A172 (cell line): ENCODE measurements at places on chromosomes 3 and 15.
A peak's percentile ranks its signal among the peaks of the same experiment; 100 is the strongest.

DNA sequence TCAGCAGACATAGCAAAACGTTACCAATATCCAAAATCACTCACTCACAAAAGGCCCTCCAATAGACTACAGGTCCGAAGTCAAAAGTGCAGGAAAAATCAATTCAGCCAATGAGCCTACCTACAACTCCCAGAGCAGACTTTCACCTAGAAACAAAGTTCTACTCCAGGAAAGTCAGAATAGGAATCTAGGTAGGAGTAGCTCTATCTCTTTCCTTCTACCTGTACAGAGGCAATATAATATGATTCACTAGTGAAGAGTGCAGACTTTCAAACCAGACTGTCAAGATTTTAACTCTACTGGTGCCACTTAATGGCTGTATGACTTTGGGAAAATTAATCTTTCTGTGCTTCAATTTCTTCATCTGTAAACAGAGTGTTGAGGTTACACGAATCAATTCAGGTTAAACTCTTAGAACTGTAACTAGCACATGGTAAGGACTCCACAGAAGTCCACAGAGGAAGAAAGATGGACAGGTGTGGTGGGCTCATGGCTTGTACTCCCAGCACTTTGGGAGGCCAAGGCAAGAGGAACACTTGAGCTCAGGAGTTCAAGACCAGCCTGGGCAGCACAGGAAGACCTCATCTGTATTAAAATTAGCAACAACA, 9.4 kb downstream of the DCUN1D1 start:
- no peak for DNase-seq

DNA sequence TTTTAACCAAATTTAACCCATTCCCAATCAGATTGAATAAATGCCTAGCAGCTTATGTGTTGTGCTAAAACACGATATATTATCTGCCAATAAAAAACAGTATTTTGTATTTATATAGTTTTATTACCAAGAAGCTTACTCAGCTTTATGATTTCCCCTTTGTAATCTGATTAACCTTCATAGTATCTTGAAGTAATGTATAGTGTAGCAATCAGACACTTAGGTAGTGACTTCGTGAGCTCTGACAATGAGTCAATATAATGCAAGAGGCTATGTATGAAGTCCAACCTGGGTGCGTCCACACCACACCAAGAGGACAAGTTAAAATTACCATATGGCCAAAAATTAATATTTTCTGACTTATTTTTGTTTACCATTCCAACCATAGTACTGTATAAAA, 2.1 kb upstream of the CNBP start:
- DNase-seq: no peak

- no peak for DNase-seq
These were observed 50.9 kb downstream of the TCF12 start for GRCh38 chr15:56969265-56969895.

DNA sequence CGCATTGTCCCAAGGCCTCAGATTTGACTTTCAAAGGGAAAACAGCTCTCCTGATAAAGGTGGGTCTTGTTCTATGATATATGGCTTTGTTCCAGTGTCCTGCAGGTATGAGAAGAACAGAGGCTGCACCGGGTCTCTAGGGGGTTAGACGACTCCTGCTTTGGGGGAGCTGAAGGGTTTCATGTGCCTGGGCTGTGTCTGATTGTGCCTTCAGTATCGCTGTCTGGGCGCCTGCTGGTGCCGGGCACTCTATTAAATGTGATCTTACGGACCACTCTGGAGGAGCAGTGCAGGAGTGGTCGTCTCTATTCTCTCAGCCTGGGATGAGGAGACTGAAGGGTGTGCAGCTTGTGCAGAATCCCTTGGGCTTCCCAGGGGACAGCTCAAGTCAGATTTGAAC, 16.0 kb downstream of the PAQR5 start:
- no peak for DNase-seq

DNA sequence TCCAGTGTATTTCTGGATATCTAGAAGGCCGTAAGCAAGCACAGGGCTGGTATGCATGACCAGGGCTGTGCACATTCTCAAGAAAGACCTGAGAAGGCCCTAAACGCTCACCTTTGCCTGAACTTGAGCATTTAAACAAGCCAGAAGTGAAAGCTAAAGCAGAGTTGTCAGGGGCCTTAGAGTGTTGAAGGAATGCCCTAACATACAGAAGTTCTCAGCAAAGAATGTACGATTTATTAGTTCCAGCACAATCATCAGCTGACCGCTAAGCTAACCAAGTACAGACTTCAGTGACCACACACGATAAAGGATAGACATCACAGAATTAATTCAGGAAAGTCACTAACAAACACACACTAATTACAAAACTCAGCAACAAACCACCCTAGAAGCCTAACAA, 8.7 kb downstream of the HLTF start:
- no peak for DNase-seq

DNA sequence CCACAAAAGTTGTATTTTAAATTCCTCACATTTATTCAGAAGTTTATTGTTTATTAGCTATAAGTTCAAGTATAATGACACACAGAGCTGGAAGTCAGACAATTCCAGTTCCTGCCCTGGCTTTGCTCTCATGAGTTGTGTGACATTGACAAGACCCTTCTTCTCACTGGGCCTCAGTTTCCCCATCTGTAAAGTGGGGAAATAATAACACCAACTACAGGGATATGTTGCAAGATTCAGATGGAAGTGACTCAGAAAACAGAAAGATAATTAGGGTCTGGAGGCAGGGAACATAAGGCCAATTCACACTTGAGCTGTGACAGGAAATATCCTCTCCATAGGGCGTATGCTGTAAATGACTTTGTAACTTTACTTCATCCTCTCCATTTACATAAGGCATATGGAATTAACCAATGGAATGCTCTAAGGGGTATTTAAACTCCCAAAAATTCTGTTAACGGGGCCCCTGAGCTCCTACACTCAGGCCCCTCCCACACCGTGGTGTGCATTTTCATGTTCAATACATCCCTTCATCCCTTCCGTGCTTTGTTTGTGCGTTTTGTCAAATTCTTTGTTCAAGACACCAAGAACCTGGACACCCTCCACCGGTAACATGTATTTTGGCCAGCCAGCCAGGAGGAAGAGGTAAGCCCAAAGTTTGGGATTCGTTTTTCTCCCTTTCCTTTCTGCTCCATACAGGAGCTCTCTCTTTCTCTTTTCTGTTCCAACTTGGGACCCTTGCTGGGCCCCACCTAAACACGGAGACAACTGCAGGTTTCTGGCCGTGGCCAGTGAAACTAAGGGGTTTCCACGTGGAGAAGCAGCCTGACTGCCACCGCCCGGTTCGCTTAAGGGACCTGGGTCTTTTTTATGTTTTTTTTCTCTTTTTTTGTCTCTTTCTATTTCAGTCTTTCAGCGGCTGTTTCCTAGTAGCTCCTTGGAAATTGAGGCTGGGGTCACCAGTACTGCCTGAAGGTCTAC, 16.9 kb downstream of the CYP11A1 start:
- DNase-seq: no peak

DNA sequence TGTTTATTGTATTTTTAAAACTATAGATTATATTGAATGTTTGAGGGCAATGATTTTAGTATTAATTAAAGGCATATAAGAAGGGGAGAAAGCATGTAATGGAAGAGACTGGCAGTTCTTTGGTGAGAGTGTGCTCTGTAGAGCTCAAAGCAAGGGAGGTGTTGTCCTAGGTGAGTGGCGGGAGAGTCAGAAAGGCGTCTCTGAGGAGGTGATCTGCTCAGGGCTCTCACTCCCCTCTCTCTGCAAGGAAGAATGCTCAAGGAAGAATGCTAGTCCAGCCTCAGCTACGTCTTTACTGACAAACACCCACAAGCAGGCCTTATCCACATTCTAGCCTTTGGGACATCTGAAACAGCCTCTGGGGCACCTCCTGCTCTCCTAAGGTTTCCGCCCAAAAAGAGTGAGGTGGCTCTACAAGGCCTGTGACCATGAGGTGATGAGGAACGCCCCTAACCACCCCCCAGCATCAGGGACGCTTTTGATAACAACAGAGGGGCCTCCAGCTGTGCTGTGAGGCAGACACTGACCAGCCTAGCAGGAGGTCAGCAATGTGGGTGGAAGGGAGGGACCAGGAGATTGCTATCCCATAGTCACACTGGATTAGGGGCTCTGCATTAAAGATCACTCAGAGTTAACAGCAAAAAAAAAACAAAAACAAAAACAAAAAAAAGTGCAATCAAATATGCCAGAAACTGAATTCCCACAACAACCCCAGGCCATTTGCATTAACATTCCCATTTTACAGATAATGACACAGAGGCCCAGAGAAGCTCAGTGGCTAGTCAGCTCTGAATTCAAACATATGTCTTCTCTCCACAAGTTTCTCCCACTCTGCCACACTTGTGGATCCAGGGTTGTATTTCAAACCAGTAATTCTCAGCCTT, 202.2 kb upstream of the CTNNB1 start:
- no peak for DNase-seq

DNA sequence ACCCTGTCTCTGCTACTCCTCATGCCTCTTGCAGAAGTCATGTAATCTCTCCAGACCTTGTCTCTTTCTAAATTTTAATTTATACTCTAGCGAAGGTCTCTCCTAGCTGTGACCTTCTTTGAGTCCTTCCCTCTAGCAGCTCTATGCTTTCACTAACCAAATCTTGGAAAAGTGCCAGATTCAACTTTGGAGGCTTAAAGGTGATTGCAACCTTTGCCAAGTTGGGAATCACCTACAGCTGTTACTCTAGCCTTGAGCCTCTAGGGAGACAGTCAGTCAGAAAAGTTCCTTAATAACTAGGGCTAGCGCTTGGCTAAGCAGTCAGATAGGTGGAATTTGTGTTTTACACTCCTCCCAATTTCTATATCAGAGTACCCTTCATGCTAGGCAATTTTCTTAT, 46.1 kb upstream of the ABI3BP start:
- DNase-seq: no peak

DNA sequence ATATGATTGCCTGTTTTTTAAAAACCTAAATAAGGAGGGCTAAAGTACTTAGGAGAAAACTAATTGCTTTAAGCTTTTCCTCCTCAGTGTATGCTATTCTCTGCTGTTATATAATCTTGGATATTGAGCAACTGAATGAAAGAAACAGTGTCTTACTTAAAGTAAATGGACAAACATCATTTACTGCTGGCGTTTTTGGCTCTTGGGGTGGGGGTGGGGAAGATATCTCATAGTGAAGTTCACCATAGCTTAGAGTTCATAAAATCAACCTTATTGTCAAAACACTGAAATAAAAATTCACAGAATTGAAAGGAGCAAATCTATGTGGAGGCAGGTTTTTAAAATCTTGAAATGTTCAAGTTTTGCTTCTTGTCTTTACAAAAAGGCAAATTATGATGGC, 256.4 kb upstream of the SOX2 start:
- no peak for DNase-seq

- DNase-seq: peak; percentile 81
These were observed 127.4 kb upstream of the ABHD17C start for GRCh38 chr15:80567721-80568157.

- no peak for DNase-seq
These were observed 81.1 kb upstream of the NEO1 start for GRCh38 chr15:72970933-72971760.

- DNase-seq: no peak
These were observed 58.3 kb downstream of the EPHA3 start for GRCh38 chr3:89165636-89166263.

DNA sequence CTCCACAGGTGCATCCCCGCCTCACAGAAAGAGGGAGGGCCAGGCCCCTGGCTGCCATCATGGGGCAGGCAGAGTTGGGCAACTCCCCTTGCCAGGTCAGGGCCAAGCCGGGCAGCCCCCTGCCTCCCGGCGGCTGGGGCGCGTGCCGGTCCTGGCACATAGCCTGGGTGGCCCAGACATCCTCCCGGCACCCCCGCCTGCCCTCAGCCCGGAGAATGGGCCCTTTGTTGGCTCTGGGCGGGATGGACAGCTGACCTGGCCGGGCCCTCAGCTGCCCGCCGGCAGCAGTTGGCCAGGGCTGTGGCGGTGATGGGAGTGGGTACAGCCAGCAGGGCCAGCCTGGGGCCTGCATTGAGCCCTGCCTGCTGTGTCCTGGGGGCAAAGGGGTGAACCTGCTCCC, 16.5 kb downstream of the PLXNA1 start:
- no peak for DNase-seq

GRCh38 chr3:111971533-111972130, 7.2 kb upstream of the ABHD10 start:
- DNase-seq: no peak

GRCh38 chr15:69855258-69856000, 242.3 kb downstream of the TLE3 start:
- no peak for DNase-seq

GRCh38 chr3:58555203-58555602, 18.2 kb upstream of the ACOX2 start:
- no peak for DNase-seq

GRCh38 chr15:39720081-39720480, 62.6 kb downstream of the FSIP1 start:
- DNase-seq: no peak
